ENCODE measurements at places on chromosomes 6 and 20. TPM values are rescaled to one million over a fixed set of nuclear protein-coding genes. Genes with fewer than 3 reads are reported as not detected.

- no peak for DNase-seq
These were observed 38.1 kb downstream of the SNX9 start for GRCh38 chr6:157861184-157861583.

DNA sequence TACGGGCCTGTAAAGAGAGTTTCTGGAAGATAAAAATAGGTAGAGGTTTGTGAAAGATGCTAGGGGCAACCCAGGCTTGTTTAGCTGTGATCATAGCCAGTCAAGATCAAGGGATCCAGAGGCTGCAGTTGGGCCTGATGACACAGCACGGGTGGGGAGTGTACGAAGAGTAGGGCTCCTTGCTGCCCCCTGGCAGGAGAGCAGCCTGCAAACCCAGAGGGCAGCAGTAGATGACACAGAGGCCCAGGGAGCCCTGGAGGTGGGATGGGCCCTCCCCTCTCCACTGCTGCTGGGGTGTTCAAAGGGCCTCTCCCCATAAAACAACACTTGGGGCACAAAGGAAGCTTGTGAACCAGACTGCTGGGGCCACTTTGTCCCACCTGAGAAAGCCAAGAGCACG lies 47.2 kb downstream of the VEGFA start:
- no peak for DNase-seq

The MEP1A gene
- total RNA-seq, result not detected

- DNase-seq, result no peak
These were observed 9.6 kb downstream of the DSTN start for GRCh38 chr20:17579369-17580039.

GRCh38 chr20:19519466-19519865 lies 238.6 kb upstream of the RIN2 start:
- DNase-seq, result no peak

DNA sequence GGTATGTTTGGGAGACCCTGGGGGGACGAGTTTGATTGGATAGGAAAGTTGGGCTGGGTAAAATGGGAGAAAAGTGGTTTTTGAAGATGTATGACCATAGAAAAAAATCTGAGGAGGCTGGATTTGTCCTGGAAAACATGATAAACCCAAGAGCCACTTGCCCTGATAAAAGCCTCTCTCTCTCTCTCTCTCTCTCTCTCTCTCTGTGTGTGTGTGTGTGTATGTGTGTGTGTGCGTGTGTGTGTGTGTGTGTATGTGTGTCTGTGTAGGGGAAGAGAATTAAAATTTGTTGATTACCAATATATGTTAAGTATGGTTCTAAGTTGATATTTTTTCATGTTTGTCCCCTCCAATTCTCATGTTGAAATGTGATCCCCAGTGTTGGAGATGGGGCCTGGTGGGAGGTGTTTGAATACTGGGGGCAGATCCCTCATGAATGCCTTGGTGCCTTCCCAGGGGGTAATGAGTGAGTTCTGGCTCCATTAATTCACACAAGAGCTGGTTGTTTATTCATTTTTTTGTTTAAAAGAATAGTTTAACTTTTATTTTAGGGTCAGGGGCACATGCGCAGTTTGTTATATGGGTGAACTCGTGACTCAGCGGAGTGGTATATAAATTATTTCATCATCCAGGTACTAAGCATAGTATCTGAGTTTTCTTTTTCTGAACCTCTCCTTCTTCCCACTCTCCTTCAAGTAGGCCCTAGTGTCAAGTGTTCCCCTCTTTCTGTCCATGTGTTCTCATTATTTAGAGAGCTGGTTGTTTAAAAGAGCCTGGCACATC lies 208.8 kb downstream of the TFAP2B start:
- DNase-seq, result no peak

The PNPLA1 gene
- not detected for total RNA-seq
